ENCODE measurements at places on chromosomes 6 and 20. TPM values are rescaled to one million over a fixed set of nuclear protein-coding genes. Genes with fewer than 3 reads are reported as not detected.

GRCh38 chr6:6654599-6655575 is 66.4 kb downstream of the LY86 start:
- peak; percentile 87 for DNase-seq

DNA sequence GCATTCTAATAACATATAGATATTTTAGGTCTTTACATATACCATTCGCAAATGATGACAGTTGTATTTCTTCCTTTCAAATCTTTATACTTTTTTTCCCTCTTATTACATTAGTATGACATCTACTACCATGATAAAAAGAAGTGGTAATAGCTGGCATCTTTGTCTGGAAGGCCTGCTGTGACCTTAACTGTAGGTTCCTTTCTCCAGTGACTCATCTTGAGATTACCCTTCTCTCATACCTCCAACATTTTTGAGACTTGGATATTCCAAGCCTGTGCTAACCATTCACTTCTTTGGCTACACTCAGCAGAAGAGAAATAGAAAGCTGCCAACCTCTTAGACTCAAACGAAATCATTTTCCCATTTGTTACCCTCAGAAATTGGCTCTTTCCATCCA is 30.3 kb downstream of the ZKSCAN8 start:
- no peak for DNase-seq

DNA sequence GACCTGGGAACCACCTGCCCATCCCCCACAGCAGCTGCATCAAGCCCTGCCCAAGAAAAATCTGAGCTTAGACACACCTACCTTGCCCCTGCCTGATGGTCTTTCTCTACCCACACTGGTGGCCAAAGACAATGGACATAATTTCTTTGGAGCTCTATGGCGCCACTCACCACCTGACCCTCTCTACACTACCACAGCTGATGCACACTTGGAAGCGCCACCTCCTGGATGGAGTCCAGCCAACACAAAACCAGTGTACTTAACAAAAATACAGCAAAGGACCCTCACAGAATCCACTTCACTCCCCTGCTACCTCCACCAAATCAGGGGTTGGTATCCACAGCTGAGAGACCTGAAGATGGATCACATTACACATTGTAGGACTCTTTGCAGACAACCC is 39.7 kb upstream of the CLVS2 start:
- no peak for DNase-seq

The PTPRT gene
- 4.0 TPM for total RNA-seq

The CDKN1A gene
- 78.9 TPM for total RNA-seq
